T-helper 17 cell (primary cell): ENCODE measurements at places on chromosomes 1 and 21. TPM values are rescaled to one million over a fixed set of nuclear protein-coding genes. Genes with fewer than 3 reads are reported as not detected.

Gene ODR4
- 22.5 TPM for total RNA-seq

DNA sequence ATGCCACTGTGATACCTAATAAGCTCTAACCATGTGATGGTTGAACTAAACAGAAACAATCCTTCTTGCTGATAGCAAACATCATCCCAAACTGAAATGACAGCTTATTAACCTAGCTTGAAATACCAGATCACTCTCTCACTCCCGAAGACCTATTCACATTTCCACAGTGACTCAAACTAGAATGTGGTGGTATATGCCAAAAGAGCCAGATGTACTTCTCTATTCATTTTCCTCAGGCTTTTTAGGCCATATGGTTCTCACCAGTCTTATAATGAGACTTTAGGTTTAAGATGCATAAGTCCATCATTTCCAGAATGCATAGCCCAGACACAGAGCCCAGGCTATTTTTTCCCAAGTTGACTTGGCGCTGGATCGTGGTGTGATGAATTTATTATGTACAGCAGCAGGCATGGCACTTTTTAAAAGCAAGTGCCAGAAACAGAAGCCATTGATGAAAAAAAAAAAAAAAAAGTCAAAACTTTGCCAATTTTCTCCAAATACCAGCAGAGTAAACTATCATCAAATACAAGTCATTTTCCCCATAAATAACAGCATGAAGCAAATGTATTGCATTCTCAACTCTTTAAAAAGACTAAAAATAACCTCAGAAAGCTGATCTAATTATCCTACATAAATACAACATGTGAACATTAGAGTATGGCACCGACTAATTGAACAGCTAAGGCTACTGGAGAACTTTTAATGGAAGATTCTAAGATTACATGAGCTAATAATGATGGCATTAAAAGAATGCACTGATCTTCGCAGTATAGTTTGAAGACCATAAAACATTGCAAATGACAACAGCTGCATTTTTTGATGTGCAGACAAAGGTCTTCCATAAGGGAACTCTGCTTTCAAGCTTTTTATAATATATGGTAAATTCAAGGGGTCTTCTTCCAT is 365.4 kb downstream of the LRRIQ3 start:
- H3K27me3 ChIP-seq = no peaks in the 10 kb centered on the region
- no peaks in the 10 kb centered on the region for H3K36me3 ChIP-seq
- DNase-seq = no peak
- H3K27ac ChIP-seq = no peak overlapping the region
- no peak overlapping the region for H3K4me3 ChIP-seq

DNA sequence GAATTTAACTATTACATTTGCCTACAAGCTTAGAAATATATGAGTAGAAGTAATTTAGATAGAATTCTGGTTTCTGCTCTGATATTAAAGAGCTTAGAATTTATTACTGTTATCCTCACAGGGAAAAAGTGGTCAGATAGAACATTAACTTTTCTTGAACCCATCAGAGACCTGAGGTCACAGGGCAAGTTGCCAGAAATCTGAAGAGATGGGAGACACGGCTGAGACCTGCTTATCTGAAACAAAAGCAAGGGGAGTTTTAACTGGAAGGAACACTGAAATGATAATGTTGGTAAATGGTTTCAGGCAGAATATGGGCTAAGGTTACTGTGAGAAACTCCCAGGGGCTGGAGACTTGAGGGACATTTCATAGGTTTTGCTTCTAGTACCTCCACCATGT is 28.0 kb upstream of the USP25 start:
- no peak overlapping the region for H3K27ac ChIP-seq
- no peaks in the 10 kb centered on the region for H3K27me3 ChIP-seq
- no peaks in the 10 kb centered on the region for H3K4me1 ChIP-seq

- DNase-seq = no peak
- H3K4me3 ChIP-seq = no peak overlapping the region
- H3K36me3 ChIP-seq = no peaks in the 10 kb centered on the region
- H3K27me3 ChIP-seq = peaks cover 36% of the 10 kb centered on the region
- no peak overlapping the region for H3K27ac ChIP-seq
Measured at GRCh38 chr1:29798699-29799566, 562.6 kb downstream of the PTPRU start.

- no peak overlapping the region for H3K27ac ChIP-seq
- H3K27me3 ChIP-seq = no peaks in the 10 kb centered on the region
- no peak overlapping the region for H3K4me3 ChIP-seq
- DNase-seq = no peak
- peaks cover 7% of the 10 kb centered on the region for H3K4me1 ChIP-seq
- no peaks in the 10 kb centered on the region for H3K36me3 ChIP-seq
Measured at GRCh38 chr21:33395891-33396331, 7.3 kb upstream of the IFNGR2 start.

Gene ST6GALNAC5
- not detected for total RNA-seq

Gene FAM151A
- not detected for total RNA-seq

DNA sequence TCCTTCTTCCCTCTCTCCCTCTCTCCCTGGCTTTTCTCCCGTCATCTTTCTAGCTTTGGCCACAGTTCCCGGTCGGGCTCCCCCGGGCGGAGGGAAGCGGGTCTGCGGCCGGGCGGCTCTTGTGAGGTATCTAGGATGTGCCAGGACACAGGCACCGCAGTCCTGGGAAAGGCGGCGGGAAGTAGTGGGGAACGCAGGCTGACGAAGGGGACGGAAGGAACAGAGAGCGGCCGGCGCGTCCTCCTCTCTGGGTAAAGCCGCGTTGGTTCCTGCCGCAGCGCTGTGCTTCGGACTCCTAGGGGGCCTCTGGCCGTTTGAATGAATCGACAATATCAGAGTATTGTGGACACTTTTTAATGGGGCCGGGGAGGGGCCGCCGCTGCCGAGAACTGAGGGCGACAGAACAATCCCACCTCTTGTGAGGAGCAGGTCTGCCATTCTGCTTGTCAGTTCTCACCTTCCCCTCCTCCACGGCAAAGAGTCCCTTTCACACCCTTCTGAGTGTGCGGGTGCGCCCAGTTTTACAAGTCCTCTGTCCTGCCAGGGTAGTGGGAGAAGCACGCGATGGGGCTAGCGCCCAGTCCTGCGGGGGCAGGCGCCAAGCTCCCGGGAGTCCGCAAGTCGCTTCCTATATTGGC is 1.2 kb upstream of the LHX9 start:
- peak overlapping the region; percentile 50 for H3K4me3 ChIP-seq
- no peak for DNase-seq
- H3K36me3 ChIP-seq = peaks cover 2% of the 10 kb centered on the region
- peaks cover 96% of the 10 kb centered on the region for H3K27me3 ChIP-seq

- H3K36me3 ChIP-seq = no peaks in the 10 kb centered on the region
- no peak overlapping the region for H3K4me3 ChIP-seq
- peaks cover 4% of the 10 kb centered on the region for H3K4me1 ChIP-seq
- no peak for DNase-seq
- no peak overlapping the region for H3K27ac ChIP-seq
- no peaks in the 10 kb centered on the region for H3K27me3 ChIP-seq
Measured at GRCh38 chr1:224211206-224211962, 28.3 kb downstream of the DEGS1 start.

Gene ALDH4A1
- 1.1 TPM for total RNA-seq

- no peak overlapping the region for H3K4me3 ChIP-seq
- DNase-seq = no peak
- no peaks in the 10 kb centered on the region for H3K27me3 ChIP-seq
- no peak overlapping the region for H3K27ac ChIP-seq
Measured at GRCh38 chr1:233132445-233132844, 163.1 kb downstream of the PCNX2 start.

GRCh38 chr1:207316622-207317391 is 4.7 kb upstream of the CD55 start:
- no peak overlapping the region for H3K4me3 ChIP-seq
- no peaks in the 10 kb centered on the region for H3K27me3 ChIP-seq
- DNase-seq = no peak
- peaks cover 15% of the 10 kb centered on the region for H3K4me1 ChIP-seq

- peaks cover 5% of the 10 kb centered on the region for H3K27me3 ChIP-seq
- peaks cover 5% of the 10 kb centered on the region for H3K4me1 ChIP-seq
- no peak overlapping the region for H3K4me3 ChIP-seq
- H3K27ac ChIP-seq = no peak overlapping the region
- no peaks in the 10 kb centered on the region for H3K36me3 ChIP-seq
Measured at GRCh38 chr1:61133335-61134019, 51.1 kb downstream of the NFIA start.

DNA sequence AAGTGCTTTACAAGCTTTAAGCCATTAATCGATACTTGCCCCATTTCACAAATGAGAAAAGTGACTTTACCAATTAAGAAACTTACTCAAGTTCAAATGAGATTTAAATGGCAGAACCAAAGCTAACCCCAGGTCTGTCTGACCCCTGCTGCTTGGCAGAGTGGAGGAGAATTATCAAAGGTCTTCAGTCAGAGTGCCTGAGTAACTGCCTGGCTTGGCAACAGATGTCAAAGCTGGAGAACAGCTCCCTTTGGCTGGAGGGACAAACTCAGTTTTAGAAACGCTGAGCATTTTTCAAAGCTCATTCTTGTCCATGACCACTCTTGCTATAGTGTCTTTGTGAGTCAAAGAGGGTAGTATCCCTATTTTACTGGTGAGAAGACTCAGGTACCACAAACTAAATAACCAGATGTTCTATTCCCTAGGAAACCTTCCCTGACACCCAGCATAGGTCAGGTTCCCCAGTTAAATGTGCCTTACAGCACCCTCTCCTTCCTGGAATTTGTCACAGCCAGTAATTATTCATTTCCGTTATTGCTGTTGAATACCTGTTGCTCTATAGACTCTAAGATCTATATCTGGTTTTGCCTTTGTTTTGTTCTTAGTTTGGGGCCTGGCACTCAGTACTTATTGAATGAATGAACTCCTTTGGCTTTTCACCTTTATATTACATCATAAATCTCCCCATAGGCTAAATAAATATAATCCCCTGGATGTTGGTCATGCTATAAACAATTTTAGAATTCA is 5.0 kb upstream of the BCAR3 start:
- no peak for DNase-seq
- H3K4me3 ChIP-seq = no peak overlapping the region
- H3K4me1 ChIP-seq = peaks cover 3% of the 10 kb centered on the region
- no peak overlapping the region for H3K27ac ChIP-seq

- H3K4me3 ChIP-seq = no peak overlapping the region
- no peak for DNase-seq
- H3K36me3 ChIP-seq = peaks cover 3% of the 10 kb centered on the region
- H3K27me3 ChIP-seq = no peaks in the 10 kb centered on the region
- peaks cover 18% of the 10 kb centered on the region for H3K4me1 ChIP-seq
Measured at GRCh38 chr1:45552331-45552730, 1.7 kb downstream of the AKR1A1 start.

Gene FCRLB
- total RNA-seq = 0.16 TPM

Gene OR6K3
- total RNA-seq = not detected

DNA sequence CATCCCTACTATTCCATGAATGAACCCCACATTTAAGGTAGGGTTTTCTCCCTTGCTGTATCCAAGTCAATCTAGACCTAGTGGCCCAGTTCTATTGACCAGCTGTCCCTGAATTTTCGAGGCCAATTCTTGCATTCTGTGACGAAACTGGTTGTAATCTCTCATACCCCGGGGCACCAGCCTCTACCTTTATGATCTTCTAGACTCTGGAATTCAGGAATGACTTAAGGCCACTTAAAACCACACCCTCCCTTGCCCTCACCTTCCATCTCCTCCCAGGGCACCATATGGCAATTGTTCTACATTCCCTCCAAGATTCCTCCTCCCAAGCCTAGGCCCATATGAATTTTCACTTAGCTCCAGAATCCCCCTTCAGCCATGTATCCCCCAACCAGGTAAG is 48.9 kb downstream of the RHOU start:
- H3K27me3 ChIP-seq = no peaks in the 10 kb centered on the region
- H3K36me3 ChIP-seq = no peaks in the 10 kb centered on the region
- H3K4me1 ChIP-seq = peaks cover 3% of the 10 kb centered on the region
- H3K4me3 ChIP-seq = no peak overlapping the region
- DNase-seq = no peak

DNA sequence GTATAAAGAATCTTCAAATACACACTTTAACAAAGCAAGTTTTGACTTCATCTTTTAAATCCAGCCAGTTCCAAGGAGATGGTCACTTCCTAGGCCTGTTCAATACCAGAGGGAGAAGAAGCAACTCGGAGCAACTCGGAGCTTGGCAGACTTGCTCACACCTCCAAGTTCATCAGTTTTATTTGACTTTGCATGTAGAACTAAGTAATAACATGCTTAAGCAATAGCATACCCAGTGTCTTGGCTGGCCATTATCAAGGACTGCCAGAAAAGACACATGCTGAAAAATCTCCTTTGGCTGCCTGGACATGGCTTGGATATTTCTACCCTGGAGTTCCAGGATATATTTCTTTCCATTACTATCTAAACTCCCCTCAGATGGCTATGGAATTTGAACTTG is 52.6 kb downstream of the GNG12 start:
- peaks cover 16% of the 10 kb centered on the region for H3K27me3 ChIP-seq
- DNase-seq = no peak
- no peak overlapping the region for H3K4me3 ChIP-seq

DNA sequence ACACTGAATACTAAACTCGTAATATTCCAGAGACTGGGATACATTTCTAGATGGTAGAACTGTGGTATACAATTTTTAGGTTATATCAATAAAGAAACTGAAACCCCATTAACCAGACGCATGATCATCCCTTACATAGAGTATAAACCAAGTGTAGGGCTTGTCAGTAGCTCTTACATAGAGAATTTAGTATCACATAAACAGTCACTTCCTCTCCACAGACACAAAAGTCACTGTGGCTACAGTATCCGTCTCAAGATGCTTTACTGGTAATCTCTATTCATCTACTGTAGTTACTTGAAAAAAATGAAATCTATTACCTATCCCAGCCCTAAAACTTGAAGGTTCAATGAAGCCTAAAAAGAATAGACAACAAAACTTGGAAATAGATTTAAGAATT is 252.3 kb upstream of the TMPRSS15 start:
- no peaks in the 10 kb centered on the region for H3K36me3 ChIP-seq
- no peak for DNase-seq

DNA sequence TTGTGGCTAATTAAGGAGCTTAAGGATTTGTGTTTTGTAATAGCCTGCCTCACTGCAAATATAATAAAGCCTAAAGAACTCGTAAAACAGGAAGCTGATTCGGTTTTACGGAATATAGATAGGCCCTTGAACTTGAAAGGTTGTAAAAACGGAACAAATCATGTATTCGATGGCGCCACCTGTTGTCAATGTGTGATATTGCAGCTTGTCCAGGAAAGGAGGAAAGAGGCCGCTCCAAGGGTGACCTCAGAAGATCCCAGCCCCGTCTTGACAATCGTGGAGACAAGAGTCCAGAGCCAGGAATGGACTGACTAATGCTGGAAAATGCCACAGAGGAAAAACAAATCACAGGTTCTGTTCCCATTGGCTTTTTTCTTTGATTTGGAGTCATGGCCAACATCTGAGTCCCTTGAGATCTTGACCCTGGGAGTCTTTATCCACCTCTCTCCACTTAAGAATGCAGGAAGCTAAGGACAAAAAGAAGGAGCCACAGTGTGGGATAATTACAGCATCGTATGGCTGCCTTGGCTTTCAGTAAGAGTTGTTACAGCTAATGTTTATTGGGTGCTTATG is 7.0 kb upstream of the IGSF21 start:
- no peak overlapping the region for H3K4me3 ChIP-seq
- H3K36me3 ChIP-seq = peaks cover 4% of the 10 kb centered on the region
- peaks cover 65% of the 10 kb centered on the region for H3K27me3 ChIP-seq
